ENCODE measurements at places on chromosomes 13 and 19. TPM values are rescaled to one million over a fixed set of nuclear protein-coding genes. Genes with fewer than 3 reads are reported as not detected.

DNA sequence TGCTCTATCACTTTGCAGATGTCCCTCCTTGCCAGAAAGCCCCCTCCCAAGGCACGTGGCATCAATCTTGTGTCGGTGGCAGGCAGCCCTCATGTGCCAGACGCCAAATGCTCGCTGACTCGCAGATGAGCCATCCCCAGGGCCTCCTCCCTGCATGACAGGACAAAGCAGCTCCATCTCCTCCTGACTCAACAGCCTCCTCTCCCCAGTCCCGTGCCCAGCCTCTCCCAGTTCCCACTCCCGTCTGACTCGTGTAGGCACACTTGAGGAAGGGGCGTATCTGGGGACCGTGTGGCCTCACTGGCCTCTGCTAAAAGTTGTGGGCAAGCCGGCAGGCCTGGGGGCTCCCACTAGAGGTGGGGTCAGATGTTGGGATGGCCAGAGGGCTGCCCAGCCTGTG lies 133.6 kb downstream of the STK24 start:
- DNase-seq: peak; percentile 82

DNA sequence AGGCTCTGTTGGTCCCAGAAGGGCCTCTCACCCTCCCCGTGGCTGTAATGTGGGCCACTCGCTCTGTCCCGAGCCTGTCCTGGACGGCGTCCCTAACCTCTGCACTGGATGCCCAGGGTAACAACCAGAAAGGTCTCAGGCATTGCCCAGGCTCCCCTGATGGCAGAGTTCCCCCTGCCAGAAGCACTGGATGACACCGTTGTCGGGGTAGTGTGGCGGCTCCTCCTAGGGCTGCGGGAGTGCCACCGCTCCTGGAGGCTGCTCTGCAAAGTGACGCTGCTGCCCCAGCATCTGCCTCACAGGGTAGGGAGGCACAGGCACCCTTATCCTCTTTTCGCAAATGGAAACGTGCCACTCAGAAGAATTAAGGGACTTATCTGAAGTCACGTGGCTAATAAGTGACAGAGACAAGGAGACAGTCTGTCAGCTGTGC lies 32.0 kb downstream of the MPHOSPH8 start:
- no peak for DNase-seq

GRCh38 chr13:108944760-108945159 lies 315.3 kb downstream of the MYO16 start:
- no peak for DNase-seq

- DNase-seq: no peak
Observed at GRCh38 chr19:35019144-35019543, 11.1 kb upstream of the SCN1B start.

ZNF234 gene
- 6.7 TPM for total RNA-seq

SIGLEC9 gene
- 1.4 TPM for total RNA-seq

LILRA1 gene
- not detected for total RNA-seq

KLK10 gene
- total RNA-seq: not detected

ZNF506 gene
- 1.8 TPM for total RNA-seq

IGFL3 gene
- total RNA-seq: 1.7 TPM
